ENCODE measurements at places on chromosomes 2 and 18.
A peak's percentile ranks its signal among the peaks of the same experiment; 100 is the strongest.

DNA sequence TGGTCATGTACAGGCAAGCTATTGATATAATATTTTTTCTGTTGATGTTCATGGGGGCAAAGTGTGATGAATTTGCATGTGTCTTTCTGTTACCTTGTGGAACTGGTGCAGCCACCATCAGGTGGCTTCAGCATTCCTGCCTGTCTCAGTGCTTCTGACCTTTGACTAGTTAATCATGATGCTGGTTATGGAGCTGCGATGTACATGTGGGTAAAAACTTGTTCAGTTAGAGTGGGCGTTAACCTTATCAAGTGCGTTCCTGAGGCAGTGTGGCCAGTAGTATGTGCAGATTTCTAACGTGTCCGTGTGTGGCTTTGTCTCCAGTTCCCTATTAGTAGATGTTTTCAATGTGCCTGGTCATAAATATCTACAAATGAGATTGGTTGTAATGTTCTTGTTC lies 127.4 kb upstream of the ZSWIM2 start:
- DNase-seq = peak; percentile 15

DNA sequence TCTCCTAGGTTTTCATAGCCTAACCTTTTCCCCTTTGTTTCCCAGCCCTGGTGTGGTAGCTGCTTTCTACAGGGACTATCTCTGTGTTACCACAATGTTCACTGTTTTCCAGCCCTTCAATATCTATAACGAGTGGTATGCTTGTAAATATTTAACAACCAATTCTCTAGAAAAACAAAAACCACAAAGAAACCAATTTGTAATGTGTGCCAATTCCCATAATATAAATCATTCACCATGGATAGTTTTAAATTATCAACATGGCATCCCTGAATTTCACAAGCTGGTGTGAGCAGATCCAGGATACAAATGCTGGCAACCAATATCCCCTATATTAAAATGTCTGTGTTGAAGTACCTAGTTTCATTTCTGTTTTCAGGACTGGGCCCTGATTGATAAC lies 207.5 kb upstream of the FBXO11 start:
- no peak for DNase-seq

GRCh38 chr2:20674974-20675679 lies 8.2 kb downstream of the GDF7 start:
- no peak for DNase-seq

DNA sequence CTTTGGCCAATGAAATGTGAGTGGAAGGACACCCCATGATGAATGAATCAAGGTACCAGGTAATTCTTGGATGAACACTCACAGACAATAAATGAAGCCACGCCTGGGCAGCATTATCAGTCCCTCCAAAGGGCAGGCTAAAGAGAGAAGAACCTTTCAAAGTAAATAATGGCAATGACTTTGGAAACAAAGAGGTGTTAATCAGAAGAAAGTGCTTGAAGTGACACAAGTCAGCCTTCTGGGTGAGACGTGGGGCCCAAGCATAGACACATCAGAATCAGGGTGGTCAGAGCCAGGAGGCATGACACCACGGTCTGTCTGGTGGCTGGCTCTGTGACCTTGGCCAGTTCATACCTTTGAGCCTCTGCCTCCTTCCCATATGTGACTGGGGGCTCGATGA lies 103.3 kb downstream of the POLR1A start:
- no peak for DNase-seq

DNA sequence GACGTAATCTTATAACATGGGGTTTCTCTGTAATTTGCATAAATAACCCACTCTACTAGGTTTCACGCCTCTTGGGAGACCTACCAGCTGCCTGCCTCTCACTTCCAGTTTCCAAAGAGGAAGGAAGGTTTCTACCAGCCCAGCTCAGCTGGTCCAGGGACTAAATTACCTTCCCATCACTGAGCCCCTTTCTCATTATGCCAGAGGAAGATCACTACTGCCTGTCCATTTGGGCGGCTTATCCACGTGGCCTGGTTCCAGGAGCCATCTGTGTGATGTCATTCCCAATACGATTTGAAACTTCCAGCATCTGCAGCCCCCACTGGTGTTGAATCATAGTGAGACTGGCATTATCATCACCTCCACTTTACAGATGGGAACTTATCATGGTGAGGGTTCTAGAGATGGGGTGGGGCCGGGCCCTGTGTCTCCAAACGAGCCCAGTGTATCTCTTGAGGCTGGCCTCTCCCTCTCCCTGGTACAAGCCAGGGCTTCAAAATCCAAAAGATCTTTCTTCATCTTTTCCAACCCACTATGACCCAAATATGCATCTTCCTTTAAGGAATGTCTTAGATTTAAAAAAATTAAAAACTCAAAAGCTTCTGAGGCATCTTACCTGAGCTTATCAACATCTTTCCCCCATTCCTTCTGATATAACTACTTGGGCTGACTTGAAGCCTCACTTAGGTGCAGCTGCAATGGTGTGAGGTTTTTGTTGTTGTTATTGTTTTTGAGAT lies 140.8 kb downstream of the DDX1 start:
- DNase-seq = peak; percentile 22

DNA sequence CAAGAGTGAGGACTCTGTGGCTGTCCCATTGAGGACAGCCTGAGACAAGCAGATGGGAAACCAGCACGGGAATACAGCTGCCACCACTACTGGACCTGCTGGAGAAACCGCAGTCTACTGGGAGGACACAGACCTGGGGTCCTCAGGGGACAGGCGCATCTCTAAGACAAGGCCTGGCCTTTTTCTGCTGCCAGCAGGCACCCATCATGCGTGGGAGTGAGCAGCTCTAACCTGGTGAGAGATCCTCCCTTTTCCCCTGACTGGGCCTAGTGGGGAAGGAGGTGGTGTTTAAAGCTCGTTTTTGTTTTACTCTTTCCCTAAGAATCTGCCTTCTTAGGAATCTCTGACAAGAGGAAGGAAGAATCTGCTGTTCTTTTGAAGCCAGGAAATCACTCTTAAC lies 36.6 kb downstream of the CYRIA start:
- no peak for DNase-seq

All from OCI-M1 (cell line).